Activated naive CD4-positive, alpha-beta T cell treated with anti-CD3 and anti-CD28 coated beads, Interleukin-2, amount 50 U/mL, for 16 hours (primary cell): ENCODE measurements at places on chromosomes 11 and 22.
A peak's percentile ranks its signal among the peaks of the same experiment; 100 is the strongest.

DNA sequence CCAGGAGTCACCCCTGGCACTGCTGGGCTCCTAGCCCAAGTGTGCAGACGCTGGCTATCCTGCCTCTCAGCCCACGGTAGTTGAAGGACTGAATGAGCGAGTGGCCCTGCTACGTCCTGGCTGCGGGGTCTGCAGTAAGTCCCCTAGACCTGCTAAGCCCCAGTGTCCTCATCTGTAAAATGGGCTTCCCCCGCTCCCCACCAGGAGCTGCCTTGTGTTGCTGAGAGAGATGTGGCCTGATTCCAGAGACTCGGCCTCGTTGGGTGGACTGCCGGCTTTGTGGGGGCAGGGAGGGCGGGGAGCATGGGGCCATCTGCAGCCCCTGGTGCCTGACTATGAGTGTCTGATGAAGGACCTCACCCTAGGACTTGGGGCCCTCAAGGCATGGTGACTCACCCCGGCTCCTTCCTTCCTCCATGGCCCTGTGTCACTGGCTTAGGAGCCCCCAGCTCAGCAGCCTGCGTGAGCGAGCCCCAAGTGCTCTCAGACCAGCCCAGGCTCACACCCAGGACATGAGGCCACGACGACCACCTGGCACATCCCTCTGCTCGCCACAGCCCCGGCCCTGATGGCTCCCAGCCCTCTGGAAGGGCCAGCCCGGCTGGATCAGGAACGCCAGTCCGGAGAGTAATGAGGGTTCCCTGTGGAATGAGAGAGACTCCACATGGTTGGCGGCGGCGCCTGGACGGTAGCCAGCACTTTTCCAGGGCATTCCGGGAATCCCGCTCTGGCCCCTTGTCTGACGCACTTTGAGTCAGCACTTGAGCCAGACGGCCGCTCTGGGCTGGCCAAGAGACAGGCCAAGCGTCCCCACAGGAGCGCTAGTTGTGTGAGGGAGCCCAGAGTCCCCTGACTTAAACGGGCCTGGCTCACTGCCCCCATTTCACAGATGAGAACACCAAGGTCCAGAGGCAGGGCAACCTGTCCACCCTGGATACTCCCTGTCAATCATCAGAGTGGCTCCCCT, 50.5 kb upstream of the SHISAL1 start:
- no peak for DNase-seq

- DNase-seq, result no peak
Measured at GRCh38 chr11:10918698-10919097, 60.8 kb upstream of the ZBED5 start.

GRCh38 chr11:73384872-73385689, 8.9 kb downstream of the RELT start:
- no peak for DNase-seq

DNA sequence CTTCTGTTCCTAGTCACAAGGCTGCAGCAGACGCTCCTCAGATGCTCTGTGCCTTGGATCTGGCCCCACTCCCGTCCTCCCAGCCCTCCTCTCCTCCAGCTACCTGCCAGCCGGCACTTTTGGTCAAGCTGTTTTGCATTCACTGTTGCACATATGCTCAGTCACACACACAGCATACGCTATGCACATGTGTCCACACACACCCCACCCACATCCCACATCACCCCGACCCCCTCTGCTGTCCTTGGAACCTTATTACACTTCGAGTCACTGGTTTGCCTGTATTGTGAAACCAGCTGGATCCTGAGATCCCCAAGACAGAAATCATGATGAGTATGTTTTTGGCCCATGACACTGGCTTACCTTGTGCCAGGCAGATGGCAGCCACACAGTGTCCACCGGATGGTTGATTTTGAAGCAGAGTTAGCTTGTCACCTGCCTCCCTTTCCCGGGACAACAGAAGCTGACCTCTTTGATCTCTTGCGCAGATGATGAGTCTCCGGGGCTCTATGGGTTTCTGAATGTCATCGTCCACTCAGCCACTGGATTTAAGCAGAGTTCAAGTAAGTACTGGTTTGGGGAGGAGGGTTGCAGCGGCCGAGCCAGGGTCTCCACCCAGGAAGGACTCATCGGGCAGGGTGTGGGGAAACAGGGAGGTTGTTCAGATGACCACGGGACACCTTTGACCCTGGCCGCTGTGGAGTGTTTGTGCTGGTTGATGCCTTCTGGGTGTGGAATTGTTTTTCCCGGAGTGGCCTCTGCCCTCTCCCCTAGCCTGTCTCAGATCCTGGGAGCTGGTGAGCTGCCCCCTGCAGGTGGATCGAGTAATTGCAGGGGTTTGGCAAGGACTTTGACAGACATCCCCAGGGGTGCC, 109.8 kb downstream of the BCR start:
- peak; percentile 61 for DNase-seq

GRCh38 chr11:116638463-116638862, 134.3 kb downstream of the BUD13 start:
- no peak for DNase-seq

DNA sequence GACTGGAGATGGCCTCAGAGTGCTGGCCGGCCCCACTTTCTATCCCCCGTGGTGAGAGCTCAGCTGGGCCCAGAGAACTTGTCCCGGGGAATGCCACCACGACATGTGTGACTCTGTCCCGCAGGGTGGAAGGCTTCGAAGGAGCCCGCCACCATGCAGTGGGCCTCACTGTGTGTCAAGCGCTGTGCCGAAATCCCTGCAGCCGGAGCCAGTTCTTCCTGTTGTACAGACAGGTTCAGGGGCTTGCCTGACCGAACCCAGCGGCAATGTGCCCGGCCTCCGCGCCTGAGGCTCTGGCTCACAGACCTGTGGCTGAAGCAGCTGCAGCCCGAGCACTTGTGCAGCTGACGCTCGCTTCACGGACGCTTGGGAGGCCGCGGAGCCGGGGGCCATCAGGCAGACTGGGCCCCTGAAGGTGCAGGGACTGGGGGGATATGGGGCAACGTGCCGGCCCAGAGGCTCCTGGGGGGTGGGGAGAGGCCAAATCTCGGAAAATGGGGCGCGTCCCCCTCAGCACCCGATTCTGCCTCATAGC, 650 bp downstream of the PPM1F start:
- no peak for DNase-seq

DNA sequence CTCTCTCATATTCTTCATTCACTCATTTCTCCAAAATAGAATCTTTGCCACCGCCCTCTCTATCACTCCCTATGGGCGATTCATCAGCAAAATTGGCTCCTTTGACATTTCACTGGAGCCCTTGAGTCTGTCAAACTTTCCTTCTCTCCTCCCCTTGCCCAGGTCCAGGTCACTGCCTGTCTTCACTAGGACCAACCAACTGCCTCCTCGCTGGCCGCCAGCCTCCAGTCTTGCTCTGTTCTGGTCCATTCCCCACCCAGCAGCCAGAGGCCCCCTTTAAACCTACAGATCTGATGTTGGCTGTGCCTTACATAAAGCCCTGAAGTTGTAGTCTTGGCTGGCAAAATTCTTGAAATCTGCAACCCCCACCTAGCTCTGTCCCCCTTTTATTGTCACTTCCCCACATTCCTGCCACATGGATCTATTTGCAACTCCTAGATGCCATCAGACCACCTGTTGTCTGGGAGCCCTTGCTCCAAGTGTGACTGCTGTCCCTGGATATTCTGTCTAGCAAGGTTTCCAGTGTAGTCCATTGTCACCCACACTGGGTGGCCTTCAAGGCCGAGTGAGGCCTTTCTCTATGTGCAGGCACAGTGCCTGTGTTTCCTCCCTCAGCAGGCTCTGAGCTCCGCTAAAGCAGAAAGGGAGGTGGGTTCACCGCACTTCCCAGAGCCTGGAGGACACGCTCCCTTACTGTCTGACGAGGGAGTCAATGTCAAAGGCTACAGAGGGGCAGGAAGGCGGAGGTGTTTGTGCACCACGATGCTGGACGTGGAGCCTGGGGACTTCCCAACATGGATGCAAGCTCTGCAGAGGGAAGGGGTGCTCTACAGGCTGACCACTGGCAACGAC, 25.5 kb downstream of the MYEOV start:
- no peak for DNase-seq

GRCh38 chr11:121123496-121124069, 22.5 kb downstream of the TECTA start:
- no peak for DNase-seq
